Memory B cell (primary cell): ENCODE measurements at places on chromosomes 4 and X.
A peak's percentile ranks its signal among the peaks of the same experiment; 100 is the strongest.

- no peaks in the 10 kb centered on the region for H3K36me3 ChIP-seq
- peaks cover 3% of the 10 kb centered on the region for H3K4me1 ChIP-seq
- no peak overlapping the region for H3K27ac ChIP-seq
- H3K27me3 ChIP-seq = peaks cover 16% of the 10 kb centered on the region
These were observed 97.6 kb upstream of the MAML3 start for GRCh38 chr4:140251571-140251970.

DNA sequence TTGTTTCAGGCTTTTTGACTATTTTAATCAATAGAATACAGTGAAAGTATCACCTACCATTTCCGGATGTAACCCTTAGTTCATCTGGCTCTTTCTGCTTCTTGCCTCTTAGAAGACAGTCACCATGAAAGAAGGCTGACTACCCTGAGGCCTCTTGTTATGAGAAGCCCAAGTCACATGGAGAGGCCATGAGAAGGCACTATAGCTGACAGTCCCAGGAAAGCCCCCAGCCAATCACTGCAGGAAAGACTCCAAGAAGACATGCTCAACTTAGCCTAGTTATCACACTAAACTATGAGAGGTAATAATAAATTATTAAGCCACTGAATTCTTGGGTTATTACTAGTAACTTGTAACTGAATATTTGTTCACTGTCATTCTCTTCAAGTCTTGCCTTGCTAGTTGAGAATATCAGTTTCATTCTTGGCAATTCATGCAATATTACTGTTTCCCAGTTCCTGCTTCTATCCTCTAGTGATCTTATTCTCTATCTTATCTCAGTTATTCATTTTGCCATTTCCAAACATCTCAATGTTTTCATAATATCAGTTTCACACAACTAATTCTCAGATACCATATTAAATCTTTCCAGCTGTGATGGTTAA is 57.1 kb upstream of the GUCY1A1 start:
- H3K36me3 ChIP-seq = no peaks in the 10 kb centered on the region
- no peaks in the 10 kb centered on the region for H3K4me1 ChIP-seq
- no peak overlapping the region for H3K4me3 ChIP-seq
- peaks cover 1% of the 10 kb centered on the region for H3K27me3 ChIP-seq
- no peak overlapping the region for H3K27ac ChIP-seq

GRCh38 chrX:73577361-73577760 is 14.4 kb downstream of the CHIC1 start:
- no peak overlapping the region for H3K4me3 ChIP-seq
- H3K36me3 ChIP-seq = peaks cover 14% of the 10 kb centered on the region
- DNase-seq = no peak
- peaks cover 4% of the 10 kb centered on the region for H3K4me1 ChIP-seq
- H3K27me3 ChIP-seq = no peaks in the 10 kb centered on the region

DNA sequence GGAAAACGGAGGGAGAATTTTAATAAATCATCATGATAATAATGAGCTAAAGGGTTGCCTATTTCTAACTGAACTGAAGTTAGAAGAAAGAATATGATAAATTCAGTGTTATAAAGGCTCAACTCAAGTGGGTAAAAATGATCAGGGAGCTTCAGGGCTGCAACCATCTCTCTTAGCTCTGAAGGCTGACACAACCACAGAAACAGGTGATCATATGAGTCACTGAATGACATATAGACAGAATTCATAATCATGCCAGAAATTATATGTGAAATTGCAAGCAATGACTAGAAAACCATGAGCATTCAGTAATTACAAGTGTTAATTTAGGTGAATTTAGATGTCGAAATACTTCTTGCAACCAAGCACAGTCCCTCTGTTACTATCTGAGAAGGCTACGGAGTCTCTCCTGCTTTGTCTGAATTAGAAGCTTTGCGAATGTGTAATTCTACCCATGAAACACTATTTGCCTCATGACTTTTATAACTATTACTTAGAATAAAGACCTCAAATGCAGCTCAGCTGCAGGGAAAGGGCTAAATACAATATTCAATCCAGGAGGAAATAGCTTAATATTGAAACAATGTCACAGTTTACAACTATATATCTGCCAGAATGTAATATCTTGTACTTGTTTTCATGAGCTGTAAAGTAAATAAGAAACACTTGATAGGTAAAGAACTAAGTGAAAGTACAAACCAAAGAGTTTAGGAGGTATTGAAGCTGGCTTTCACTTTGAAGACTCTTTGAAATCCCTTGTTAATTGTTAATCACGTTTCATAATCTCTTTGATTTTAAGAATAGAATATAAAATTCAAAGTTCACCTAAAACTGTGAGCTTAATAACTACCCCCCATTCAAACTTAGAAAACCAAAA is 1972.6 kb downstream of the ARAP2 start:
- no peak overlapping the region for H3K27ac ChIP-seq
- no peaks in the 10 kb centered on the region for H3K36me3 ChIP-seq
- H3K27me3 ChIP-seq = no peaks in the 10 kb centered on the region
- no peak for DNase-seq
- no peaks in the 10 kb centered on the region for H3K4me1 ChIP-seq

GRCh38 chrX:140744085-140744484 is 34.5 kb downstream of the LINC00632 start:
- no peak overlapping the region for H3K4me3 ChIP-seq
- no peak overlapping the region for H3K27ac ChIP-seq
- peaks cover 2% of the 10 kb centered on the region for H3K27me3 ChIP-seq
- H3K36me3 ChIP-seq = peaks cover 1% of the 10 kb centered on the region
- no peaks in the 10 kb centered on the region for H3K4me1 ChIP-seq

DNA sequence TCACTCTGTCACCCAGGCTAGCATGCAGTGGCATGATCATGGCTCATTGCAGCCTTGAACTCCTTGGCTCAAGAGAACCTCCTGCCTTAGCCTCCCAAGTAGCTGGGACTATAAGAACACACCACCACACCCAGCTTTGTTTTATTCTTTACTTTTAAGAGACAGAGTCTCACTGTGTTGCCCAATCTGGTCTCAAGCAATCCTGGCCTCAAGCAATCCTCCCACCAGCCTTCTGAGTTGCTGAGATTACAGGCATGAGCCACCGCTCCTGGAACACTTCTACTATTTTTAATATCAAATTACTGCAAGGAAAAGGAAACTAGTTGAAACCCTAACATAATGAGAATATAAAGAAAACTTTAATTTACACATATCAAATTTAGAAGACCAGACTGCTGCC is 85.4 kb downstream of the FAM13A start:
- H3K4me3 ChIP-seq = no peak overlapping the region
- peaks cover 1% of the 10 kb centered on the region for H3K27me3 ChIP-seq
- no peak for DNase-seq
- H3K27ac ChIP-seq = no peak overlapping the region
- H3K4me1 ChIP-seq = no peaks in the 10 kb centered on the region

DNA sequence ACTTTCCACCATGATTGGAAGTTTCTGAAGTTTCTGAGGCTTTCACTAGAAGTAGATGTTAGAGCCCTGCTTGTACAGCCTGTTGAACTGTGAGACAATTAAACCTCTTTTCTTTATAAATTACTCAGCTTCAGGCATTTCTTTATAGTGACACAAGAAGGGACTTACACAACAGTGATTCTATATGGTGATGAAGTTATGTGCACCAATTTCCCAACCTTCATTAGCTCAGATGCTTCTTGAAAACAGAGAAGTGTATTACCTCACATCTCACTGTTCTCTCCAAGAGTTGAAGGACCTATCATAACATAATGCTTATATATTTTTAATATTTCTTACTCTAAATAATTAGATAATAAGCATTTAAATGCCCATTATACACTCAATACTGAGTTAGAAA is 202.1 kb upstream of the ANXA10 start:
- H3K27me3 ChIP-seq = no peaks in the 10 kb centered on the region
- H3K36me3 ChIP-seq = no peaks in the 10 kb centered on the region
- H3K27ac ChIP-seq = no peak overlapping the region
- no peak for DNase-seq
- no peaks in the 10 kb centered on the region for H3K4me1 ChIP-seq

- no peak for DNase-seq
- H3K27ac ChIP-seq = no peak overlapping the region
- no peak overlapping the region for H3K4me3 ChIP-seq
- no peaks in the 10 kb centered on the region for H3K4me1 ChIP-seq
- no peaks in the 10 kb centered on the region for H3K27me3 ChIP-seq
- H3K36me3 ChIP-seq = no peaks in the 10 kb centered on the region
These were observed 862.2 kb downstream of the TRIML1 start for GRCh38 chr4:189001283-189001970.

GRCh38 chr4:147409350-147409749 is 71.5 kb upstream of the EDNRA start:
- no peaks in the 10 kb centered on the region for H3K4me1 ChIP-seq
- no peak overlapping the region for H3K27ac ChIP-seq
- H3K36me3 ChIP-seq = no peaks in the 10 kb centered on the region
- no peaks in the 10 kb centered on the region for H3K27me3 ChIP-seq

- H3K27me3 ChIP-seq = no peaks in the 10 kb centered on the region
- peak overlapping the region; percentile 60 for H3K27ac ChIP-seq
- H3K4me3 ChIP-seq = peak overlapping the region; percentile 37
- H3K36me3 ChIP-seq = no peaks in the 10 kb centered on the region
- no peak for DNase-seq
These were observed 31.7 kb downstream of the USP9X start for GRCh38 chrX:41116948-41117347.

- no peaks in the 10 kb centered on the region for H3K4me1 ChIP-seq
- no peak overlapping the region for H3K4me3 ChIP-seq
- no peak overlapping the region for H3K27ac ChIP-seq
- peaks cover 8% of the 10 kb centered on the region for H3K27me3 ChIP-seq
These were observed 58.6 kb upstream of the MSX1 start for GRCh38 chr4:4800646-4801408.

- no peaks in the 10 kb centered on the region for H3K27me3 ChIP-seq
- H3K4me3 ChIP-seq = no peak overlapping the region
- no peak for DNase-seq
- no peak overlapping the region for H3K27ac ChIP-seq
- H3K4me1 ChIP-seq = peaks cover 11% of the 10 kb centered on the region
These were observed 26.6 kb downstream of the NLGN3 start for GRCh38 chrX:71171110-71171801.

DNA sequence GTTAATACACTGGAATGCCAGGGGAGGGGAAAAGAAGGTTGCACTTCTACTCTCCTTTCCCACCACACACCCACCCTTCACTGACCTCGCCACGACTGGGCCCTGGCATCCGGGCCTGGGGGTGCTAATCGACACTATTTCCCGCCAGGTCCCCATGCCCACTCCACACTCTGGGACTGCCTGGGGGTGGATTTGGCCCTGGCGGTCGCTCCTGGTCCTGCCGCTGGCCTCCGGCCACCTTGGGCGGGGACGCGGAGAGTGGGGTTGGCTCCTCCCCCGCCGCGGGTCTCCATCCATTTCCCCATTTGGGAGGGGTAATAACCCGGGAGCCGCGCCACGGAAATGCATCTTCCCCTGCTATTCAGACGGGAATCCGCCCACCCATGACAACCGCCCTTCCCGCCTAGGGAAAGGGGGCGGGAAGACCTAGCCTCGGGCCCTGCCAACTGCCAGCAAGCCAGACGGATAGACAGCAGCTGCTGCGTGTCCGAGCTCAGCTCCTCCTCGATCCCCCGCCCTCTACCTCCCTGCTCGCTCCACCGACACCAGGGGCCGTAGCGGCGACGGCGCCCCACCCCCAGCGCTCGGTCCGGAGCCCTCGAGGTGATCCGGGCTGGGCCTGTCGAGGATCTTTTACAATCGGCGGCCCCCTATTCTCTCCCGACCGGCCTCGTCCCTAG is 78.1 kb downstream of the RLIM start:
- H3K4me3 ChIP-seq = peak overlapping the region; percentile 85
- no peaks in the 10 kb centered on the region for H3K36me3 ChIP-seq
- peaks cover 10% of the 10 kb centered on the region for H3K4me1 ChIP-seq
- no peaks in the 10 kb centered on the region for H3K27me3 ChIP-seq
- no peak overlapping the region for H3K27ac ChIP-seq

DNA sequence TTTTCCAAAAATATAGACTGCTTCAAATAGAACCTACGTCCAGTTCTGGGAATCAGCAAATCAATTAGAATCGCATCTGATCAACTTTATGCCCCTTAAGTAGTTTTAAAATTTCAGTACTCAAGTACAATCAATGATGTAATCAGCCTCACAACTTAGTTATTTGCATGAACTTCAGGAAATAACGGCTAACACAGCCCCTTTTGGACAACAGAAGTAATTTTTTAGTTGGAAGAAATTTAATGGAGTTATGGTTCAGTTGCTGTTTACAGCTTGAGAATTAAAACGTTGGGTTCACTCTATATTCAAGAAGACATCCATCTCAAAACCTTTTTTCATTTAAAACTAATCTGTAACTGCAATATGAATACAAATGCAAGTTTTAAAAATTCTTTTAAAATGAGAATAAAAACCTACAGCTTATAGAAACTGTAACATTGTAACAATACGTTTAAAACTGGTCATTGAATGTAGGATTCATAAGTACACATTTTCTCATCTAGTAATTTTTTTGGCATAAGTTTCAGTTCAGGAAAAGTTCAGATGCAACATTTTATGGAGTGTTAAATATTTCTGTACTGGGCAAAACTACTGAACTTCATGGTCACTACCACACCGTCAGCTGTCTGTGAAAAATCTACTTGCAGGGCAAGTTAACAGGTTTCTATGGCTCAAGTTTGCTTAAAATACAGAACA is 956 bp downstream of the TAPT1 start:
- no peaks in the 10 kb centered on the region for H3K27me3 ChIP-seq
- H3K4me1 ChIP-seq = peaks cover 26% of the 10 kb centered on the region

- no peaks in the 10 kb centered on the region for H3K4me1 ChIP-seq
- no peak overlapping the region for H3K4me3 ChIP-seq
- no peaks in the 10 kb centered on the region for H3K36me3 ChIP-seq
- no peak for DNase-seq
These were observed 179.4 kb downstream of the QDPR start for GRCh38 chr4:17332478-17332877.

DNA sequence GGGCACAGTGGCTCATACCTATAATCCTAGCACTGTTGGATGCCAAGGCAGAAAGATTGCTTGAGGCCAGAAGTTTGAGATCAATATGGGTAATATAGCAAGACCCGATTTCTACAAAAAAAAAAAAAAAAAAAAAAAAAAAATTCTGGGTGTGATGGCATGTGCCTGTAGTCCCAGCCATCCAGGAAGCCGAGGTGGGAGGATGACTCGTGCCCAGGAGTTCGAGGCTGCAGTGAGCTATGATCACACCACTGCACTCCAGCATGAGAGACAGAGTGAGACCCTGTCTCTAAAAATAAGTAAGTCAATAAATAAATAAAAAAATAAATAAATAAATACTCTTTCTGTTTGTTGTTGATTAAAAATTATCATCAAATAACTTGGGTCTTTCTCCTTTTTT is 62.4 kb upstream of the BMPR1B start:
- H3K4me1 ChIP-seq = no peaks in the 10 kb centered on the region
- H3K27ac ChIP-seq = no peak overlapping the region
- no peaks in the 10 kb centered on the region for H3K36me3 ChIP-seq
- no peak for DNase-seq
